ENCODE measurements at places on chromosomes 2 and 18.
A peak's percentile ranks its signal among the peaks of the same experiment; 100 is the strongest.

GRCh38 chr2:74375838-74376237, 4.3 kb downstream of the DCTN1 start:
- no peak for DNase-seq

DNA sequence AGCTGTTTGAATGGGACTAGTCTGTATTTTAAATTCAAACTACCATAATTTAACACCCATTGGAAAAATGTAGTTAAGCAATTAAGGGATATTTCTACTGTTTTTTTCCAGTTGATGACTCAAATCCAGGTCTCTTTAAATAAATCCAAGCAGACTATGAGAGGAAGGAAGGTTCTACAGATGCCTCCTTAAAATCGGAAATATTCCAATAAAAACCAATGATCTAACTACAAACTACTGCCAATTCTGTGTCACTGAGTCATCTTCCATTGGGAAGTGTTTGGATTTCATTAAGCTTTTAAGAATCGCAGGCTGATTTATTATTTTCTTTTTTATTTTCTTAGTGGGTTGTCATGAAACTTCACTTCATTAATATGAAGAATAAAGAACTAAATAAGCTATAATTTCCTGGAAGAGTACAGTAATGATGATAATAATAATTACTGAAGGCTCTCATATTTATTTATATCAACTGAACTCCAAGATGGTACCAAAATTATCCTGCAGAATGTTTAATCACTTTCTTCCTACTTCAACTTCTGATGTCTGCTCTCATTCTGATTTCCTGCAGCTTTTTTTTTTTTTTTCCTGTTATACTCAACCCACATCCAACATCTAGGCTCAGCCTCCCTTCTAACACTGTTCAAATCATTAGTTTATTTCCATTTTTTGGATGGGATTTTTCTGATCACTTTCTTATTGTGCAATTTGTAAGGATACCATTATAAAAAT, 166.3 kb upstream of the FN1 start:
- no peak for DNase-seq

DNA sequence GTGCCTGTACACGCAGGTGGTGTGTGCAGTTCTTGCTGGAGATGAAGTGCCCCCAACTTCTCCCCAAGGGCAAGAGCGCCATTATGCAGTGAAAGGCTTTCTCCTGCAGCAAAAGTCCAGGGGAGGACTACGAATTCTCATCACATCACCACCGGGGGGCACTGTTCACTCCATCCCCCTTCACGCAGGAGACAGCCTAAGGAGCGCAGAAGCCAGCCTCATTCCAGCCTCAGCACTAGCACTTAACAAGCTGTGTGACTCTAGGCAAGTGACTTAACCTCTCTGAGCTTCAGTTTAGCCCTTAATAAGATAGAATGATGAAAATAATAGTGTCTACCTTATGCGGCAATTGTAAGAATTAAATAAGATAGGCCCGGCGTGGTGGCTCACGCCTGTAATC, 32.3 kb downstream of the DNMT3A start:
- no peak for DNase-seq

DNA sequence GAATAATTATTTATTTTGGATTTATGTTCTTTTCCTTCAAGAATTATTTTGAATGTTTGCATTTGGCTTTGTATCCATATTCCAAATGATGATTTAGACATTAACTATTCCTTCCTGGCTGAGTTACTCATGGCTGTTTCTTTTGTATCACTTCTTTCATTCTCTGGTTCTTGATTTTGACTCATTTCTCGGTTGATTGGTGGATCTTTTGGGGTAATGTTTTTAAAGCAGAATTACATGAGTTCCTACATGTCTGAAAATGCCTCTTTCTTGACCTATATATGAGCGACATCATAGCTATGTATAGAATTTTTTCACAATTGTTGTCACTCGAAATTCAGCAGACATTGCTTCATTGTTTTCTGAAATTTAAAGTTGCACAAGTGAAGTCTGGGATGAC, 39.5 kb downstream of the CYP26B1 start:
- DNase-seq = no peak

GRCh38 chr2:118772487-118773200, 74.8 kb downstream of the EN1 start:
- DNase-seq = no peak

DNA sequence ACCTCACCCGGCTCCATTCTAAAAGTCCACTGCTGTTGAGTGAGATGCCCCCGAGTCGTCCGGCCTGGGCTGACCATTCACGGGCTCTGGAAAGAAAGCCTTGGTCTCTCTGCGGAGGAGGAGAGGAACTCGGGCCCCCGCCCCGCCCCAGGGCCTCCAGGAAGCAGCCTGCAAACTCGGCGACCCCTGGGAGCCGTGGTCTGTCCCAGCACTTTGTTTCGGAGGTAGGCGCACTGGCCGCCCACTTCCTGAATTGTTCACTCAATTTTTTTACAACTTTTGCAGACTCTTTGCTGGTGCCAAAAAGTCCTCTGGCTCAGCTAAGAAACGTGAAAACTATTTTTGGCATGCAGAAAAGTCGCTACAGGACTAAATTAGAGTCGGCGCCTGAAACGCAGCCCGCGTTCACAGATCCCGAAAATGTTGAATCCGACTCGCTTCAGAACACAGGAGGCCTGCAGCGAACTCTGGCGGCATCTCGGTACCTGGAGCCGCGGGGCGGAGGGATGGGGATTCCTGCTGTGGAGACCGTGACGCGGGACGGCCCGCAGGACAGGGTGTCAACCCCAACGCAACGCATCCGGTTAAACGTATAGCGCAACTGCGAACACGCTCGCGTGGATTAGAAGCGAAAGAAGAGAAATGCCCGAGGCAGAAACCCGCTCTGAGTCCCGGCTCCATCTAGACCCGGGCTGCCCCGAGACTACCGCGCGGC, 1.5 kb downstream of the PXDN start:
- DNase-seq = peak; percentile 88

DNA sequence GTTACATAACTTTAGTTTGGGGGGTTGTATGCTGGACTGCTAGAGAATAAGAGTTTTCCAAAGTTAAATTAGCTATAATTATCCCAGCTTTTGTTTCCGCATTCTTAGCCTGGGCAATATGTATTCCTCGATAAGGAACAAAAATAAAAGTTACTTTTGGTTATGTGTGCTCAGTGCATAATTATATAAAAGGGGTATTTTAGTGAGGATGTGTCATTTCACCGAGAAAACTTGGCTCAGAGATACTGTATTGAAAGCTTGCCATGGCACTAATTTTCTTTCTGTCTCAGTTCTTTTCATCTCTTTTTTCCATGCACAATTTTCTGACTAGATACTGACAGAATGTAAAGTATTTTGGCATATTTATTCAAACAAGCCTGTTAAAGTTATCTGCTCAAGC, 28.2 kb downstream of the ARHGAP15 start:
- DNase-seq = no peak

- no peak for DNase-seq
Measured at GRCh38 chr2:88211003-88211808, 41.1 kb downstream of the THNSL2 start.

GRCh38 chr2:108927936-108928659, 60.9 kb downstream of the EDAR start:
- DNase-seq = no peak

- no peak for DNase-seq
Measured at GRCh38 chr2:239856620-239857285, 168.4 kb downstream of the NDUFA10 start.

DNA sequence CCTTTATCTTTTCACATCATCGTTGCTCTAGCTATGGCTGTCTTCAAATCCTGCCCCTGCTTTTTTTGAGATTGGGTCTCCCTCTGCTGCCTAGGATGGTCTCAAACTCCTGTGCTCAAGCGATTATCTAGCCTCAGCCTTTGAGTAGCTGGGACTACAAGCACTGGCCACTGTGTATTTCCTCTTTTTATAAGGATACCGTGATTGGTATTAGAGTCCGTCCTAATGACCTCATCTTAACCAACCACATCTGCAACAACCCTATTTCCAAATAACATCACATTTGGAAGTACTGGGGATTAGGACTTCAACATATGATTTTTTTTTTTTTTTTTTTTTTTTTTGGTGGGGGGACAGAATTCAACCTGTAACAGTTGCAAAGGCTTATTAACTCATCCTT, 9.1 kb downstream of the RESP18 start:
- DNase-seq = no peak

DNA sequence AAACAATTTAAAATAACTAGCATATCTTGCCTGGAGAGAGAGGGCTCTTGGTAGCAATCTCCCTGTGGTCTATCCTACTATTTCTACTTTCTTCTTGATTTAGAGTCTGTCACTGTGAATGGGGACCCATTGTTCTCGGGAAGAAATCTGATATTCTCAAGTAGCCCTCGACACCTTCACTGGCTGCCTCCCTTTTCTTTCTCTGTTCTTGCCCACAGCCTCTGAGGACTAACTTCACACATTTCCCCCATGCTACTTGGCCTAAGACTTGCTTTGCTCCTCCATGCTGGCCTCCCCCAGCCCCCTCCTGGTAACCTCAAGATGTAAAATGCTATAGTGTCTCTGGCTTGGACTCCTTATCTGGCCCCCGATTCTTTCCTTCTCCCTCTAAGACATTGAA, 58.8 kb upstream of the NT5C1B start:
- no peak for DNase-seq

DNA sequence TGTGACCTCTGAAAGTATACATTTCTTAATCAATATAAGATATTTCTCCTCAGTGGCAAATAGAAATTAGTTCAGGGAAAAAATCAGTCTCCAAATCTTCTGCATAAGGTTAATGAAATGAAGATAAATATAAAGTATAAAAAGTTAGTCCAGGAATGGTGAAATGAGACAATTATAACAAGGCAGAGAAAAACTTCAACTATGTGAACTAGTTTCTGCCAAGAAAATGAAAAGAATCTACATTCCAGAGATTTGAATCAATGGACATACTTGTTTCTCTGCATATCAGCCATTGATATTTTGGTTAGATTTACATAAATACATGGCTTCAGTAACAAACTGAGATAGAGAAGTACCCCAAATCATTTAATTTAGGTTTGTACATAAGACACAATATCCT, 249.0 kb downstream of the EXOC6B start:
- no peak for DNase-seq

GRCh38 chr2:48677450-48677849, 59.8 kb downstream of the GTF2A1L start:
- no peak for DNase-seq

Data from uterus (tissue), 4 donors.